Myocyte (in vitro differentiated cells): ENCODE measurements at places on chromosomes 12 and 14. TPM values are rescaled to one million over a fixed set of nuclear protein-coding genes. Genes with fewer than 3 reads are reported as not detected.

Gene COX8C
- total RNA-seq: not detected in 2 replicates

Gene GLIPR1
- 15.9 and 20.7 TPM in 2 replicates for total RNA-seq

Gene TTC9
- total RNA-seq: 39.5 and 61.5 TPM in 2 replicates

Gene PLEK2
- total RNA-seq: not detected in 2 replicates

Gene LBHD2
- total RNA-seq: 0.94 and 2.7 TPM in 2 replicates

Gene P2RX2
- total RNA-seq: not detected in 2 replicates

Gene CLEC6A
- not detected in 2 replicates for total RNA-seq

Gene RASAL1
- total RNA-seq: not detected in 2 replicates

Gene LALBA
- not detected in 2 replicates for total RNA-seq

Gene AQP2
- total RNA-seq: not detected in 2 replicates

Gene SLC6A15
- total RNA-seq: 3.3 and 3.7 TPM in 2 replicates

Gene LMBR1L
- total RNA-seq: 27.0 and 27.5 TPM in 2 replicates

Gene SYNDIG1L
- total RNA-seq: 0.24 TPM in 1 of 2 replicates, not detected in the other

Gene RND1
- not detected in 2 replicates for total RNA-seq
